ENCODE measurements at places on chromosomes 3 and 15. TPM values are rescaled to one million over a fixed set of nuclear protein-coding genes. Genes with fewer than 3 reads are reported as not detected.

The SLC15A2 gene
- total RNA-seq = 2.4 TPM

The POPDC2 gene
- total RNA-seq = 10.6 TPM

- DNase-seq = no peak
Observed at GRCh38 chr15:65583701-65584100, 27.2 kb downstream of the INTS14 start.

- DNase-seq = no peak
Observed at GRCh38 chr3:161072751-161073150, 32.4 kb downstream of the B3GALNT1 start.

- DNase-seq = no peak
Observed at GRCh38 chr3:124904835-124905492, 17.8 kb upstream of the ITGB5 start.

DNA sequence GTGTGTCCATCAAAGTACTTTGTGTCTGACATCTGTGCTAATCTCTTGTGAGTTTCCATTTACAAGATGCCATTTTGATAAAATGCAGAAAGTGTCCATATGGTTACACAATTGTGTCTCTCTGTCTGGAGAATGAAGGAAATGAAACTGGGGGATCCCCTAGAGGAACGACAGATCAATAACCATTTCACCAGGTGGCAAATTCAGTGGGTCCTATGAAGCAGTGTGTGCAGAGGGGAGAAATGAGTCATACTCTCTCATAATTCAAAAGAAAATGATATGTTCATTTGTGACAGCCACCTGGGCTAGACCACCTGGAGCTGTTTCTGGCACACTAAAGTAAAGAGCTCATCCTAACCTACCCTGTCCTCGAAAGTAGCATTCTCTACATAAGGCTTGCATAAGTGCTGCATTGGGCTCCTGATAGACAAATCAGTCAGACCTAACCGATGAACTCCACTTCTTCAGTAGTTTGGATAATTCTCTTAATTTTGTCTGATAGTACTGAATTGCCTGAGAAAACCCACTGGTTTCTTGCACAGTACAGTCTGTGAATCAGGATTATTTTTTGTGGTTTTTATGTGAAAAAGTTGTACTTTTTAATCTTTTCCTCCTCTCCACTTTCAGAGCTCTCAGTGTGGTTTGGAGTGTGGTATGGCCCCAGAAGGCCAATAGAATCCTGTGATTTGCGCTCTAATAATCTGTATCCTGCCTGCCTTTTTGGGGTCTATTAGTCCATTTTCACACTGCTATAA is 10.3 kb upstream of the CD47 start:
- DNase-seq = no peak
